Cerebellar nuclear complex (tissue), 1 donor: ENCODE measurements at places on chromosomes 16 and 17.

DNA sequence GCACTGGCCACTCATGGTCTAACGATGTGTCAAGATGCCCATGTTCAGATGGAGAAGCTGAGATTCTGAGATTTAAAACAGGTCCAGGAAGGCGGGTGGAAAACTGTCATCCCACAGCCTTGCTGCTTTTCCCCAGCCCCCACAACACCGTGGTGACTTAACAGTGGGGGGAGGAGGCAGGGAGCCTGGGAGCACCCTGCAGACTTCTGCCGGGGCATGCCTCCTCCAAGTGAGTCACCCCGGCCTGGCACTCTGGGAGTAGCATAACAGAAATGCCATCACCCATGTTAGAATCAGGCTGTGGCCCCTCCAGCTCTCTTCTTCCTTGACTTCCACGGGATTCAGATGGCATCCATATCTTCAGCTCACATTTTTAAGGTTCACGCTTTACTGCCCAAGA, 164.8 kb downstream of the CBLN1 start:
- no peak for DNase-seq

DNA sequence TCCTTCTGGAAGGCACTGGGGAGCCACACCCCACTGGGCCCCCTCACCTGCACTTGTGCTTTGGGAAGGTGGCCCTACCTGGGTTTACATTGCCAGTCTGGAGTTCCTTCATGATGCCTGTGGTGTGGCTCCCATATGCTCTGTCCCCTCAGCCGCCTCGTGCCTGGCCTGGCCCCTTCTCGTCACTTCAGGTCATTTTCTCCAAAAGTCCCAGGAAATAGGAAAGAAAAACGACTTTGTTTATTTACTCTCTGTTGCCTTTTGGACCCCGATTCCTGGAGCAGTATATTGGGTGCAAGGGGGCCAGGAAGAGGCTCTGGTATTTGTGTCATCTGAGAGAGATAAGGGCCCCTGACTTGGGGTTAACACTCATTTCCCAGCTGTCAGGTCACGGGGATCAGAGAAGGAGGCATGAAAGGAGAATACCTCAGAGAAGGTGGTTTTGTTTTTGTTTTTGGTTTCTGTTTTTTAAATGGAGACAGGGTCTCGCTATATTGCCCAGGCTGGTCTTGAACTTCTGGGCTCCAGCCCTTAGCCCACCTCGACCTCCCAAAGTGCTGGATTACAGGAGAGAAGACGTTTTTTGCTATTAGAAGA, 4.7 kb downstream of the SOCS3 start:
- no peak for DNase-seq

DNA sequence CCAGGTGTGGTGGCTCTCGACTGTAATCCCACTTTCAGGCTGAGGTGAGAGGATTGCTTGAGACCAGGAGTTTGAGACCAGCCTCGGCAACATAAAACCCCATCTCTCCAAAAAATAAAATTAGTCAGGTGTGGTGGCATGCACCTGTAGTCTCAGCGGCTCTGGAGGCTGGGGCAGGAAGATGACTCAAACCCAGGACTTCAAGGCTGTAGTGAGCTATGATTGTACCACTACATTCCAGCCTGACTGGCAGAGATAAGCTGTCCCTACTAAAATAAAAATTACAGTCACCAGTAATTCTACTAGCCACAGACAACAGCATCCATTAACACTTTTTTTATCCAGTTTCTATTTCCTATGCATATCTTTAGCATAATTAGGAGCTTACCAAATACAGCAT, 176.3 kb downstream of the CPPED1 start:
- DNase-seq = no peak

- DNase-seq = no peak
Measured at GRCh38 chr16:54585998-54586340, 299.4 kb upstream of the IRX3 start.

DNA sequence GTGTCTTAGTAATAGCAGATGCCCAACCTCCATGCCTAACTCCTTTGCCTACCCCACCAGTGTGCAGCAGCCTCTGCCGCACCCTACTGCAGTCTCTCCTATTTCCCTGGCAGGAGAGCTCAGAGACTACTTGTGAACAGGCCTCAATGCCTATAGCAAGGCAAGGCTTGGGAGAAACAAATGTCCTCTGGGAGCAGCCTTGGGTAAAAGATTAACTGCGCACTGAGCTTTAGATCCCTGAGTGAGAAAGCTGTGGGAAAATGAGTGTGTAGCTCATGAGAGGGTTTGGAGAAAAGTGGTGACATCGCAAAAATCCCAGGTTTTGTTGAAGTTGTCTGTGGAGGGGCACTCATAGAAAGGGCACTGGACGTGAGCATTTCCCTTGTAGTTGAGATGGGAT, 335.8 kb downstream of the WWOX start:
- no peak for DNase-seq

GRCh38 chr17:77502626-77503292, 362.0 kb downstream of the SEC14L1 start:
- DNase-seq = no peak

GRCh38 chr16:86975445-86975844, 341.7 kb downstream of the C16orf95 start:
- no peak for DNase-seq
